Hindlimb muscle (tissue), 1 donor: ENCODE measurements at places on chromosomes 6 and 20. TPM values are rescaled to one million over a fixed set of nuclear protein-coding genes. Genes with fewer than 3 reads are reported as not detected.

Gene DTD1
- polyA plus RNA-seq = 14.0 TPM

Gene OLIG3
- polyA plus RNA-seq = not detected

GRCh38 chr20:20022498-20022897, 5.3 kb downstream of the NAA20 start:
- DNase-seq = no peak

Gene LST1
- 8.3 TPM for polyA plus RNA-seq

Gene RAMACL
- polyA plus RNA-seq = 0.46 TPM

GRCh38 chr6:88048578-88048977, 937 bp downstream of the SPACA1 start:
- no peak for DNase-seq

- DNase-seq = no peak
Measured at GRCh38 chr6:105320271-105320670, 82.6 kb downstream of the PREP start.
